Suppressor macrophage (primary cell): ENCODE measurements at places on chromosomes 2 and 18.

DNA sequence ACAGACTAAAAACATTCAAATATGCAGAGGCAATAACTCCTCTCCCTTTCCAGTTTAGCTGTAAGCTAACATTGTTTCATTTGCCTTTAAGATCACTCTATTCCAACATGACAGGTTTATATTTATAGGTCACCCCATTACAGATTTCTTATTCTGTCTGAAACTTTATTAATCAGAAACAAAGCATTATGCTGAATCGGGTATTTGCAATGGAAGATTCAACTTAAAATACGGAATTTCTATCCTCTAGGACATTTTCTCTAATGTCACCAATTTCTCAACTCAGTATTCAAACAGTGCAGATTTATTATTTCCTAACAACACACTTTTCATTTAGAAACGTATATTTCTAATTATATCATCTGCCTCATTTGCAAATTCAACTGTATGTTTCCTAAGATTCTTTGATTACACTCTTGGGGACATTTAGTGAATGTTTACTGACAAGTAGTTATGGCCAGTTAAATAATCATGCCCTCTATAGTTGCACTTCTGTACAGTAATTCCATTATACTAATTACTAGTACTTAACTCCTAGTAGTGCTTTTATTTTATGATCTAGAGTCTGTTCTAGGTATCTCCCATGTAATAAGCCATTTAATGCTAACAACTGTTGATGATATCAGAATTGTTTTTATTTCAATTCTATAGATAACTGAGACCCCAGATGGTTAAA is 358.1 kb downstream of the ERBB4 start:
- no peak for DNase-seq

- no peak for DNase-seq
These were observed 566 bp upstream of the MRPS5 start for GRCh38 chr2:95122197-95122551.

- no peak for DNase-seq
These were observed 451.0 kb upstream of the SETBP1 start for GRCh38 chr18:44229693-44230108.

GRCh38 chr2:162053066-162053807 is 20.8 kb downstream of the DPP4 start:
- DNase-seq, result no peak

DNA sequence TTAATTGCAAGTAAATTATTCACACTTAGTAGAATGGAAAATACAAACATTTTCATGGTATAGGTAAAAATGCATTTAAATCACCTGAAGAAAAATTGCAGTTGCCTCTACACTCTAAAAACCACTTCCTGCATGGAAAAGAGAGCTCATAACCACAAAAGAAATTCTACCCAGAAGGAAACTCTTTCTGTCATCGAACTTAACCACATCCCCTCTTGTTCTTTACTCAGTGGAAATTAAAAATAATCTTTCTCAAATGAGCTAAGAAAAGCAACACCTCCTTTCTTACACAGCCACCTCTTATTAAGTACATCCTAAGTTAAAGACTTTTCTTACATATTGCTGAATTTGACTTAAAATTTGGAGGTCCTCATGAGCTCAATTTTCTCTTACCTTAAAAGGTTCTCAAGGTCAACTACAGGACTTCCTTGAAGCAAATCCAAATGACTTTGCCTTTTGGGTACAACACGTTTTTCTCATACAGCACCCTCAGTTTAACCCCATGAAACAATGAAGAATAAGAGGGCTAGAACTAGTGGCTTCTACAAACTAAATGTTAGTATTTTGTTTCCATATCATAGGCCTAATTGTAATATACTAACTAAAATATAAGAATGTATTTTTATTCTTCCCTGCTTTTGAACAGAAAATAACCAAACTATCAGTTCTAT is 109.1 kb upstream of the CRIM1 start:
- DNase-seq, result peak; percentile 26

GRCh38 chr2:220628252-220628651 is 943.9 kb downstream of the EPHA4 start:
- no peak for DNase-seq

GRCh38 chr2:236849508-236849907 is 236.2 kb upstream of the COPS8 start:
- no peak for DNase-seq

GRCh38 chr2:143347271-143347695 is 218.1 kb downstream of the ARHGAP15 start:
- DNase-seq, result no peak

DNA sequence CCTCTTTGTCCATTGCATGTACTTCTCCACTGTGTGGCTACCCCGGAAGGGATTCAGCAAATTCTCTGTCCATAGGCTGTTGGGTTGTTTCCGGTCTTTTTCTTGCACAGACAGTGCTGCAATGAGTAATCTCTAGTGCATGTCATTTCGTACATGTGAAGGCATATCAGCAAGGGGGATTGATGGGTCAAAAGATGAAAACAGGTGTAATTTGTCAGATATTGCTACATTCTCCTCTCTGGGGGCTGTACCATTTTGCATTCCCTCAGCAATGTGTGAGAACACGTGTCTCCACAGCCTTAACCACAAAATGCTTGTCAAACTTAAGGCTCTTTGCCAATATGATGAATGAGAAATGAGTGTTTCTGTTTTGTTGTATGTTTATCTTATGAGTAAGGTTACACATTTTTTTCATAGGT is 60.5 kb downstream of the KLHL29 start:
- DNase-seq, result no peak
